ENCODE measurements at places on chromosomes 1 and 21.

- DNase-seq, result peak; percentile 67
These were observed 305.7 kb downstream of the MATN1 start for GRCh38 chr1:30417701-30418046.

- no peak for DNase-seq
These were observed 63.8 kb downstream of the FGGY start for GRCh38 chr1:59360729-59361128.

- DNase-seq, result no peak
These were observed 498.7 kb downstream of the AMY1C start for GRCh38 chr1:104248385-104248784.

DNA sequence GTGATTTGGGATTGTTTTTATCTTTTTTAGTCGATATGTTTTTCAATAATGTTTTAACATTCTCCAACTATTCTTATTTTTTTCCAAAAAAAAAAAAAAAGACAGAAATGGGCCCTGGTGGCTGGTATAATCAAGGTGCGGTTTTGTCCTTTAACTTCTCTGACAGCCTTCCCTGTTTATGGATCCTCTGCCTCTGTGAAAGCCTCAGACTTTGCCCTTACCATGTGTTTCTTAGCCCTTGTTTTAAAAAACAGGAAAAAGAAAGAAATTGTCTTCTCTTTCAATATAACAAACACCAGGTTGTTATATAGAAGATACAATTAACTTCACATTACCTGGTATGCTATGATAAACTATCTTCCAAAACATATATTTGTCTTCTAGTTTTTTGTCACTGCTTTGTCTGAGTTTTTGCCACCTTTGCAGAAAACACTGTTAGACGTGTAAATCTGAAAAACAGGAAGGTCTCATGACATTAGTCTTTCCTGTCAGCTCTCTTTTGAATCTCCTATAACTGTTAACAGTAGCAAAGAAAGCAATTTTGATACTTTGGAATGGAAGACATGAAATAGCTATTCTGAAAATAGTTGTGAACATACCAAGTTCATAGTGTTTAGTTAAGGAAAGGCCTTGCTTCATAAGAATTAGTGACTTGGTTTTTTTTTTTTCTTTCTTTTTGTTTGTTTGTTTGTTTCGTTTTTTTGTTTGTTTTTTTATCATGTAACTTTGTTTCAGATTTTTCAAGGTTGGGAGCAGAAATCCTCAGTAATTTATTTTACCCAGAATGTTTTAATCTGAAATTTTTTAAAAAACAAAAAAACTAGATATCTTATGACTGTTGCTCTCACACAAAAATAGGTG is 31.7 kb upstream of the CACYBP start:
- no peak for DNase-seq

GRCh38 chr1:221692643-221693042 is 49.2 kb downstream of the DUSP10 start:
- DNase-seq, result no peak

GRCh38 chr21:32613436-32614043 is 1.4 kb upstream of the CFAP298 start:
- DNase-seq, result no peak

GRCh38 chr1:184507604-184508280 is 120.9 kb downstream of the C1orf21 start:
- no peak for DNase-seq

- DNase-seq, result no peak
These were observed 25.3 kb downstream of the CR1L start for GRCh38 chr1:207670192-207670591.

DNA sequence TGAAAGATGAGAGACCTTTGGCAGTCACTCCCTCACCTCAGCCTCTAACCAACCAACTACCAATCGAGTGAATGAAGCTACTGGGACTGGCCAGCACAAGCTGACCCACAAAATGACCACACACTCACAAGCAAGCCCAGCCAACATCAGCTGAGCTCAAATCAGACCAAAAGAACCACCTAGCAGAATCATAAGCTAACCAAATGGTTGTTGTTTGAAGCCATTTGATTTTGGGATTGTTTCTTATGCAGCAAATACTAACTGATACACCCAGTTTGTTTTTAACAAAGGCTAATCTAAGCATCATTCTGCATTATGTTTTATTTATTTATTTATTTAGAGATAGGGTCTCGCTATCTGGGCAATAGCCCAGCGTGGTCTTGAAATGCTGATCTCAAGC is 310.4 kb downstream of the SETD4 start:
- no peak for DNase-seq

DNA sequence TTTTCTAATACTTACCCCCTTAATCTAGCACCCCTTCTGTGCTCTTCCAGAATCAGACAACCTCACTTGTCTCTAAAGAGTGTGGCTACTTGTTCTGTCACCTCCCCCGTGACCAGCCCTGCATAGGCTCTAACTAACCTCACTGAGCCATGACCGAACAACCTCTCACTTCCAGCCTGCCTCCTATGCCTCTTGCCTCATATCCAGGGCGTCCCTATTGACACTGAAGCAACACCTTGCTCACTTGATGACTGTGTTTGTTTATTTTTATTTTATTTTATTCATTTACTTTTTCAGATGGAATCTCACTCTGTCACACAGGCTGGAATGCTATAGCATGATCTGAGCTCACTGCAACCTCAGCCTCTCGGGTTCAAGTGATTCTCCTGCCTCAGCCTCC is 235.1 kb upstream of the B3GALT2 start:
- DNase-seq, result no peak

DNA sequence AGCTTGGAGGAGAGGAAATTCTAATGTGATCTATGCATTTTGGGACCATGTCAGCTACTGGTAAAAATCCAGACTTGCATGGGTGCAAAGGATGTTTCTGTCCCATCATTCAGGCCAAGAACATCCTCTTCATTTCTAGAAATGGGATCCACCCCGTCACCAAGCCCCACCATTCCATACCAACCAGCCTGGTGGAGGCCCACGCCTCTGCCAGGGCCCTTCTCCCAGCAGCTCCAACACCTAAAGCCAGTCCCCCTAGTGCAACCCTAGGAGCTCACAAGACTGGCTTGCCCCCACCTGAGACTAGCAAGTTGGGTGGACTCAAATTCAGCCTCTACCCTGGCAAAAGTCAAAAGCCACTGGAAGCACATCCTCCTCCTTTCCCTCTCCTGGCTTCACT is 1.9 kb downstream of the ARHGEF11 start:
- no peak for DNase-seq

DNA sequence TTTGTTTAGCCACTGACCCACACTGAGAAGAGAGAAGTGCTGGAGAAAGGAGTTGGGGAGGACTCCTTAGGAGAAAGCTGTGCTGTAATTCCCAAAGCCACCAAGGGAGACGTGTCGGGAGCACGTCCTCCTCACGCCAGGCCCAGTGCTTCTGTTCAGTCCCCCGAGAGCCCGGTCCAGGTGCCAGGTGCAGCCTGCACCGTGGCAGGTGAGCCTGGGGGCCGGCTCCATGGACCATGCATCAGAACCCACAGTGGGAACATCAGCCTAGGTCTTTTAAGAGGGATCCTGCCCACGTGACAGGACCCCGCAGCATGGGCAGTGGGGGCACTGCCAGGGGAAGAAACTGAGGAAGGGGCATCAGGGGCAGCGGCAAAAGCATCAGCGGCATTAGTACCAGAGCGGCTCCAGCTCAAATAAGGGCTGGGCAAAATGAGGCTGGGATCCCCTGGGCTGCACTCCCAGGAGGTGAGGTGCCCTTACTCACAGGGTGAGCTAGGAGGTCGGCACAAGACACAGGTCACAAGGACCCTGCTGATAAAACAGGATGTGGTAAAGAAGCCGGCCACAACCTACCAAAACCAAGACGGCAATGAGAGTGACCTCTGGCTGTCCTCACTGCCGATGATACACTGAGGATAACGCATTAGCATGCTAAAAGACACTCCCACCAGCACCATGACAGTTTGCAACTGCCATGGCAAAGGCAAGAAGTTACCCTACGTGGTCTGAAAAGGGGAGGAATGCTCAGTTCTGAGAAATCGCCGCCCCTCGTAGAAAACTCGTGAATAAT is 24.6 kb upstream of the PRDM15 start:
- no peak for DNase-seq

DNA sequence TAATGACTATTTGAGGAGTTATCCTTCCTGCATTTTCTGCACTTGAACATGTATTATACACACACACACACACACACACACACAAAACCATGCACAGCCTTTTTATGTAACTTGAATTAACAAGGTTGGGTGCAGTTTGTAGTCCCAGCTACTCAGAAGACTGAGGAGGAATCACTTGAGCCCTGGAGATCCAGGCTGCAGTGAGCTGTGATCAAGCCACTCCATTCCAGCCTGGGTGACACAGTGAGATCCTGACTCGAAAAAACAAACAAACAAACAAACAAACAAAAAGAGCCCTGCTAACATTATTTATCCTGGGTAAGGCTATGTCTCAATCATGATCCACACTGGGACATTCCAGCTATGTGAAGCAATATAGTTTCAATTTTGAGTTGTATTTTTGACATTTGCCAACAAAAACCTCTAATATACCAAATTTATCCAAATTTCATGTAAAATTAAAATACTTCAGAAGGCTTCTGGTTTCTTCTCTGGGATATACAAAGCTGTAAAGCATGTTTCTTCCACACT is 156.8 kb downstream of the NTPCR start:
- DNase-seq, result no peak

DNA sequence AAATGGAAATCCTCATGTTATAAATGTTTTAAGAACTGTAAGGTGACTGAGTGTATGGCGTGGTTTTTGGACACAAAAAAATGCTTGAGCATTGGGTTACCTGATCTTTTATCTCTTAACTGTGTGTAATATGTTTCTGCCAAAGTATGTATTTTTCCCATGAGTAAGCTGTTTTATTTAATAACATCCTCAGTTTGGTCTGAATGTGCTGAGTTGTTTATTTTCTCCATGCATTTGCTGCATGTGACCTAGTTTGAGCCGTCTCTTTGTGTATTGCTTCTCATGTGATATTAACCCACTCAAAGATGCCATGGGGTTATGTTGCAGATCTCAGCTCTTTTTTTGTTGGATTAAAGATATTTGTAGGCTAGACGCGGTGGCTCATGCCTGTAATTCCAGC is 6.1 kb upstream of the LYPLA2 start:
- DNase-seq, result no peak

DNA sequence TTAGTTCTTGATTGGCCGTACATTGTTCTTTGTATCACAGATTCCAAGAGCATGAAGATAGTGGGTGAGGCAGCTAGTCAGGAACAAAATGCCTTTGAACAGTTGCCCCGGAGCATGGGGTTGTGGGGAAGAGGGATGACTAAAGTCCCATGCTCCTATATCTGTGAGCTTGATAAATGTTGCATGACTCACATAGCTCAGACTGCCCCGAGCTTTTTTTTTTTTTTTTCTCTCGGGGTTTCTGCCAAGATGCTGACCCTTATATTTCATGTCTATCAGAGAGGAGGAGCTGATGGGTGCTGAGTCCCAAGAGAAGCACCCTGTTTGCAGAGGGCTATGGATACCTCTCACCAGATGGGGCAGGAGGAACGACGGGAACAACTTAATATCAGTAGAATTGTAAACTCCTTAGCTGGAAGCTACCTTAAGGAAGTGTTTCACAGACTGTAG is 40.6 kb downstream of the SRRM1 start:
- no peak for DNase-seq

- no peak for DNase-seq
These were observed 107.0 kb downstream of the PLXNA2 start for GRCh38 chr1:208137193-208137592.

GRCh38 chr1:171256940-171257606 is 8.8 kb downstream of the FMO1 start:
- DNase-seq, result no peak

- DNase-seq, result no peak
These were observed 251.7 kb upstream of the ADGRL2 start for GRCh38 chr1:81548918-81549587.

DNA sequence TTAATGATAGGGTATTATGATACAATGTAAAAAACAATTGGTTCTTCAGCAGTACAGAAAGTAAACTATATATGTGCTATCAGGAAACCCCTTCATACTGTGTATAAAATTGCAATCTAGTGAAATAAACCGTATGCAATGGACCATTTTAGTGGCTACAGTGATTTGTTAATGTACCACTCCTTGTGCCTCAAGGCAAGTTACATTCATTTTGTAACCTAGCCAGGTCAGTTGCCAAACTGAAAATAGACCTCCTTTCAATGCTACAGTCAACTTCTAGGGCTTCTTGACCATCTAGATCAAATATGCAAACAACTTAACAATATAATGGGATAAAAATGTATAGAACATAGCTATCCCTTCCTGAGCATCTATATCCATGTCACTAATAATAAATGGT is 52.0 kb upstream of the RAVER2 start:
- no peak for DNase-seq

DNA sequence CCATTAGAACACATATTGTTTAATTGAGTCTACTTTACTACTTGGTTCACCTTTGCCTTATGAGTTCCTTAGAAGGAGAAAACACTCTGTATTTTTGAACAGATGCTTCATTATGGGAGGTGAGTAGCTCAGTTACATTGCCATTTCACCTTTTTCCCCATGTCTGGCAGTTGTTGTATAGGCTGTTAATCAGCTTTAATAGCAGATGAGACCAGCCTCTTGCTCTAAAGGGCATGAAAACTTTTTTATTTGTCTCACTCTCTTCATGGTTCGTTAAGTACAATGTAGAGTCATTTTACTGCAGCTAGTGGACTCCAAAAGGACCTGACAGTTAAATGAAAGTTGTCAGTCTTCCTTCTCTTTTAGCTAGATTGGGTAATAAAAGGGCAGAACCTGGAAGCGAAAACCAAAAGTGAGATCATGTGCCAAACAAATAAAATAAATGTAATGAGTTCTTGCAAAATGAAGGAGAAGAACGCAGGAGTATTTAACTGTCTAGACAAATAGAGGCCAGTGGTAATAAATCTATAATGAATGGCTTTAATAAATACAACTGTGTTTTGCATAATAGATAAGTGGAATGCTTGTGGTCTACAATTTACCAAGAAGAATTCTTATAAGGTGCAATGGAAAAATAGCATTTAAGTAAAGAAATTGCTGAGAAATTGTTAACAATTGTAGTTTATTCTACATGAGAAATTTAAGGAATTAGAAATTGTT is 180.0 kb upstream of the NEGR1 start:
- no peak for DNase-seq

DNA sequence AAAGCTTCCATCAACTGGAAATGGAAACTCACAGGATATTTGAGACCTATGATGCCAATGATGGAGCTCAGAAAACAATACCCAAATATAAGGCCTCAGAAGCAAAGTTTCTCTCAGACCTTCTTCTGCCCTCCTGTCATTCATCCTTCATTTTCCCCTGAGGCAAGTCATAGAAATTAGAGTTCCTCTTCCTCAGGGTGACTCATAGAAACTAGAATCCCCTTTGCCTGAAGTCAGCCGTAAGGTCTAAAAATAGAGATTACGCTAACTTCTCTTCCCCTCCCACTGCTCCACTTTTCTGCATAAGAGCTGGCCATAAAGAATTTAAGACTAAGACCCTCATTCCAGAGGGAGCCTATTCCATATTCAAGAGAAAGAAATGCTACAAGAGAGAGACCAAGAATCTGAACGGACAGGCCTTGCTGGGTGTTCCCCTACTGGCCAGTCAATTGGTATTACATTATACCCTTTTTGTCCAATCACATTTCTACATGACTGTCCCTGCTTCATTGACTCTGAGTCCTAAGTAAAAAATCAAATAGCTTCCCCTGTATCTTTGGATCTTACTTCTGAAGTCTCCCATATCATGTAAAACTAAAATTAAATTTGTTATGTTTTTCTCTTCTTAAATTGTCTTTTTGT is 994.9 kb downstream of the ADGRL2 start:
- no peak for DNase-seq

- no peak for DNase-seq
These were observed at the start of gene SYT14 for GRCh38 chr1:209937996-209938959. Gene SYT14 (plus strand): TSS chr1:209938217. CDS start chr1:209938265, 48 bp downstream.

- DNase-seq, result no peak
These were observed 14.0 kb upstream of the TBX15 start for GRCh38 chr1:119002028-119002686.

GRCh38 chr1:231241750-231242149 is 738 bp downstream of the GNPAT start:
- no peak for DNase-seq

Measured in osteocyte (in vitro differentiated cells).